Activated T-helper 9 cell treated with anti-CD3 and anti-CD28 coated beads, Interleukin-2, amount 50 U/mL, for 16 hours (primary cell): ENCODE measurements at places on chromosomes 12 and 14.

DNA sequence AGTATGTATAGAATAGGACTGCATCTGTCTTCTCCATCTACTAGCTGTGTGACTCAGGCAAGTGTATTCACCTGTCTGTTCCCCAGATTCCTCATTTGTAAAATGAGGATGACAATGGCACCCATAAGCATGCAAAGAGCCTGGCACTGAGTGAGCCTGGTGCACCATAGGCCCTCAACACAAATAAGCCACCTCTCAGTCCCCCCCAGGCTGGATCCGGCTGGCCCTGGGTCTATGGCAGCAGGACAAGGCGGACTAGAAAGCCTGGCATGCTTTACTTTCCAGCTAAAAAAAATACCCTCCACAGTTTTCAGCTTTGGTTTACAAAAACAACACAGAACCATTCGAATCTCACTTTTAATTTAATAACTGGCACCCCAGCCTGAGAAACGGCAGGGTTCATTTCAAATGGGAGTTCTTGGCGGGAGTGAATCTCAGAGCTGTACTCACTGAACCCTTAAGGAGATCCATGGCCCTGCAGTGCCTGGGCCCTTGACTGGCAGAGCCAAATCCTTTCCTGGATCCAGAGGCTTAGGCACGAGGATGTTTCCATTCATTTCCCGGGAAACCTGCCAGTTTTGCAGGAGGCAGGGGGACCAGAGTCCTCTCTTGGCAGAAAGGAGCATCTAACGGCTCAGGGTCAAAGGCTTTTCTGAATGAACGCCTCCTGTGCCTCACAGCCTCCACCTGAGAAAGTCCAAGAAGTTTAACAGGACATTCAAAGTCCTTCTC is 17.7 kb downstream of the SYNE3 start:
- no peak for DNase-seq

DNA sequence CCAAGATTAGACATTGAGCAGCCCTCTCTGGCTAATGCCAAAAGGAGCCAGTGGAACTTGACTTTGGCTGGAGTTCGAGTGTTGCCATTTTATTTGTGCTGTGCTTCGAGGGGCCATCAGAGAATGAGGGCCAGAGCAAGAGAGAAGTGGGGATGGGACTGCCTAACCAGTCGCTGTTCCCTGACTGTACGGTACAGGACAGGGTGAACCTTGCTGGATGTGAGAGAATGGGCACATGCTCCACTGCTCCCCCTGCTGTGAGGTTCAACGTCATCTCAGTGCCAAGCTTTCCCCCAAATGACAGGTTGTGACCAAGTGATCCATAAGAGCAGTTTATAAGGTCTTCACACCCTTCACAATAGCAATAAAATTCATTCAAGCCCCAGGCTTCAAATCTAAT is 55.1 kb upstream of the BCL11B start:
- DNase-seq: no peak

DNA sequence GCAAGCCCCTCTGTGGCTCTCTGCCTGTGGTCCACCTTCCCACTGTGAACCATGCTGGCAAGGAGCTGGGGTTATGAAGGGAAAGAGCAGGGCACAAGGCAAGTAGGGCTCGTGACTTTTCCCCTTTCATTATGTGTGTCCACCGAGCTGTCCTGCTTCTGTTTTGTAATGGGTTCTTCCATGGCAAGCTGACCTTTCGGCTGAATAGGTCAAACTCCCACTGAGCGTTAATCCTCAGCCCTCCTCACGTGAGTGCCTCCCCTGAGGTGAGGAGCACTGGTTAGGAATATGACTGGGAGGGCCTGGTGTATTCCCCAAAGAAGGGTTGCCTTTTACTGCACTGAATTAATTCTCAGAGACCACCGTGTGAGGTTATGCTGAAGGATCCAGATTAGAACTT is 424.3 kb downstream of the NPAS3 start:
- DNase-seq: no peak

GRCh38 chr14:93299416-93299815 is 33.4 kb downstream of the BTBD7 start:
- no peak for DNase-seq
